ENCODE measurements at places on chromosomes 7 and 10. TPM values are rescaled to one million over a fixed set of nuclear protein-coding genes. Genes with fewer than 3 reads are reported as not detected.

Gene ANXA8
- total RNA-seq: 198 TPM

Gene CADPS2
- total RNA-seq: 4.1 TPM

Gene ZNF727
- not detected for total RNA-seq

Gene ZMIZ2
- 36.0 TPM for total RNA-seq

- DNase-seq: no peak
These were observed 174.4 kb downstream of the CUX1 start for GRCh38 chr7:101991860-101992259.

Gene NKX2-3
- total RNA-seq: not detected

DNA sequence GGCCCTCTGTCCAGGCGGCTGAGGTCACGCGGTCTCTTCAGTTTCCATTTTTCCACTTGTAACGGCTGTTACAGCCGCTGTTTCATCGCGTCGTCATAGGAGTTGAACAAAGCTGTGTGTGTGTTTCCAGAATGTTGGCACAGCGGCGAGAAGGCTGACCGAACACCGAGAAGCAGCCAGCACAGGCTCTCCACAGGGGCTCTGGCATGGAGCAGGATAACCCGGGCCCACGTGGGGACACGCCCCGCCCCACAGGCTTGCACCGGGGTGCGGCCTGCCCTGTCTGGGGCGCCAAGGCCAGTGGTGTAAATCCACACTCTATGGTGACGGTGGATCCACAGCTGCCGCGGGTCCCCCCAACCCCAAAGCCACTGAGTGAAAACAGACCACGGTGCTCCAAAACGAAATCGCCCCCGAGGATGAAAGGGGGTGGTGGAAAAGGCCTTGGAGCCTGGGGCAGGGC lies 448.2 kb downstream of the DNAJB6 start:
- no peak for DNase-seq

DNA sequence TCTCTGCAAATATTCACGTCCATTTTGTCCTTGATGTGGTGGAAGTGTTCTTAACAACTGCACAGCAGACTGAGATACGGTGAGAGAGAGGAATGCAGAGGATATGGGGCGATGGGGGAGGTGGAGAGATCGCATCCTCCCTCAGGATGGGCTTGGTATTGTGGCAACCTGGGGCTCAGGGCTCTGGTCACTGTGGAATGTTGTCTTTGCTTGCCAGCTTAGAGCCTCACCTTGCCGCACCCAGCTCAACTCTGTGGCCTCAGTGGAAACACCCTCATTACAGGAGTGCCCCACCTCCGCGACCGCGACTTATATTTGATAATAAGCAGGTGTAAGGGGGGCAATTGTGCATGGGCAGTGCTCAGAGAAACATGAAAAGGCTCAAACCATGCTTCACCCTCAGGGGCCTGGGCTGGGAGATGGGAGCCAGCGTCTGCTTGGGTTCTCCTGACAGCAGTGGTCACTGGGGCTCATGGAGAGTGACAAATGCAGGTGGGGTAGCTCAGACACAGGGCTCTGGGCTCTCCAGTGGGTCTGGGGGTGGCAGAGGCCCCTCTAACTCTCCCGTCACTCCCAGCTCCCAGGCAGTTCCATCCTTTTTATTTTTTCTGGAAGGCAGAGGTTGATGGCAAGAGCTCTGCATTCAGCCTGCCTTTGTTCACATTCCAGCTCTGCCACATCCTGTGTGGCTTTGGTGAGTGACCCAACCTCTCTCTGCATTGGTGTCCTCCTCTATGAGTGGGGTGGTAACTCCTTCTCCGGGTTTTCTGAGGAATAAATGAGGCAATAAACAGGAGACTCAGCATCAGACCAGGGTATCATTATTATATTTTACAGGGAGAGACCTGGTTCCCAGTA lies 43.1 kb upstream of the EMX2 start:
- DNase-seq: no peak

Gene SYT15B
- total RNA-seq: 1.3 TPM

Gene FGFR2
- 123 TPM for total RNA-seq

DNA sequence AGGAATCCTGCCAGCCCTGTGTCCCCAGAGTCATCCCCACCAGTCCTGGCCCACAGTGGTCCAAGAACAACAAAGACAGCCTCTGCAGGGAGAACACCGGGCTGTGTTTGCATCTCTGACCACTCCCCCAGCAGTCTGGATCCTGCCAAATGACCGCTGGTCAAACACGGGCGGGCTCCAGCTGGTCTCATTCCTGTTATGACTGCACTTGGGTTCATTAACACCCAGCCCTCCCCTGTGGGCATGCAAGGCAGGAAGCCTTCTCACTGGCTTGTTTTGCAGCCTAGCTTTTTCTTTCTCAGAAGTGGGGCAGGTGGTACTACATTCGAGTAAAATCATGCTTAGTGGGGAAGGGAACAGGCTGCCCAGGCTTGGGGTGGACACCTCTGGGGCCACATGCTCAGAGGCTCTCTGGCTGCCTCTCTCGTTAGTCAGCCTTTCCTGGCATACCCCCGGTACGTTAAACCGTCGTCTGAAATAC lies 190.0 kb downstream of the PLXNA4 start:
- no peak for DNase-seq

DNA sequence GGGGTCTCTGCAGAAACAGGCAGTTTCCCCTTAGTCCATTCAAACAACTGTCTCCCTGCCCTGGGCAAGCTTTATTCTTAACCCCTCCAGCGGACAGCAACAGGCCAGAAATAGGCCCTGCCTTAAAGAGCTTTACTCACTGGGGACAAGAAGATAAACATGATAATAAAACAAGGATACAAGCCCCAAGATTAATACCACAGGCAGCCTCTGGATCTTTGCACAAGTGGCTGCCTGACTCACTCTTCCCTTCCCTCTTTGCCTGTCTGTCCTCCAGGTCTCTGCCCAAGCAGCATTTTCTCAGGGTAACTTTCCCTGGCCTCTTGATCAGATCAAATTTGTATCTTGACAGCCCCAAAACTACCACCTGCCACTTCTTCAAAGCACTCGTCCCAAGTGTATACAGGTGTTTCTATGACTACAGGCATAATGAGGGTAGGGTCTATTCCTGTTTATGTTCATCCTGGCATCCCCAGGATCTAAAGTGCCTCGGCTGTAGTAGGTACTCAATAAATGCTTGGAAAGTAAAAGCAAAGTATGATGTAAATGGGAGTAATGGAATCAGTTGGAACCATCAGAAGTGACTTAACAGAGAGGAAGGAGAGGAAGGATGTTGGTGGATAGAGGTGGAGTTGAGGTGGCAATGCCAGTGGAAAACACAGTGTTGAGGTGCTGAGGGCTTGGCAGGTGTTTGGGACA lies 7.0 kb upstream of the CAMK2G start:
- DNase-seq: no peak

DNA sequence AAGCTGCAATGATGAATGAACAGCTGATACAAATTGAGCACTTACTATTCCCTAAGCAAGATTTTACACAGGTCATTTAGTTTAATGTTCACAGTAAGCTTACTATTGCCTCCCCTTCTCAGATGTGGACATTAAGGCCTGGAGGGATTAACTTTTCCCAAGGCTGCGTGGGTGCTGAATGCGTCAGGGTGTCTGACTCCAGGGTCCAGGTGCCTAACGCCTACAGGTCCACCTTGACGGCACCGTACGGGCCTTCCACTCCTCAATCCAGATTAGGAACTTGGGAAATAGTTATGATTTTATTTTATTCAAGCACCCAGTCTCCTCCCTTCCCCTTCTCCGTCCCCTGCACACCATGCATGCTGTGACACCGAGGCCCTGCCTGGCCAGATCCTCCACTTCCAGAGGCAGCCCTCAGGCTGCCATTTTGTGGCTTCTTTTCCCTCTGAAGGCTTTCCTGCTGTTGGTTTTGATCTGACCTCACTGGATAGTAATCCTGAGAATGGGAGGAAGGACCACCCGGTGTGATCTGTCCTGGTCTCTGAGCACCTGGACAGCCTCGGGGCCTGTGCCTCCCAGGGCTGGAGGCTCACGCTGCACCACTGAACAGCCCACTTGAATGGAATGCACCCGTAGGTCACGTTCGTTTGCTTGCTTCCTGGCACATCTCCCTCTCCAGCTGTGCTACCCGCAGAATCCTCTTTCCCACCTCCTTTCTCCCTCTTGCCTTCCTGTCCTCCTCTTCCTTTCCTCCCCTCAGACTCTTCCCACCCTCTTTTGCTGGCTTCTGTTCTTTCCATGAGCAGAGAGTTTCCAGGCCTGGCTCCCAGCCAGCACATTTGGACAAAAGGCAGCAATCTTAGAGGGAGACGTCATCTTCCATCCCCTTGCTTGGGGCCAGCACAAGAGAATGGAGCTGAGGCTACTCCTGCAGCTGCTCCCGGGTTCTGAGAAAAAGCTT lies 14.4 kb downstream of the DENND2A start:
- DNase-seq: peak; percentile 80

Data from lower leg skin (tissue), 4 donors.